ENCODE measurements at places on chromosomes 3 and 15.

DNA sequence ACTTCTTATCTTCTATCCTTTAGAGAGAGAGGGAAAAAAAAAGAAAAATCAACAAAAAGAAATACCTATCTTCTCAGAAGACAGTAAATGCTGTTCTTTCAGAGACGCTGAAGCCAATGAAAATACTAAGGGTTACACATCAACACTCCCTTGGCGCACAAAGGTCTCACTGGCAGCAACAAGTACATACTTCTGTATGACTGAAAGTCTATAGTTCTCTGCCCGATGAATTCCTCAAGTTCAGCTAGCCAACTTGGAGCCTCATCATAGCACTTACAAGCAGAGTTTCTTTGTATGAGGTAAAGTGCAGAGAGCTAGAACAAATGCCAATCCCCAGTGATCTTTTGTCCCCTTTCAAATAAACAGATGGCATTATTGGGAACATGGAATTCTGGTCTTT, 62.7 kb downstream of the CPNE4 start:
- DNase-seq = no peak

DNA sequence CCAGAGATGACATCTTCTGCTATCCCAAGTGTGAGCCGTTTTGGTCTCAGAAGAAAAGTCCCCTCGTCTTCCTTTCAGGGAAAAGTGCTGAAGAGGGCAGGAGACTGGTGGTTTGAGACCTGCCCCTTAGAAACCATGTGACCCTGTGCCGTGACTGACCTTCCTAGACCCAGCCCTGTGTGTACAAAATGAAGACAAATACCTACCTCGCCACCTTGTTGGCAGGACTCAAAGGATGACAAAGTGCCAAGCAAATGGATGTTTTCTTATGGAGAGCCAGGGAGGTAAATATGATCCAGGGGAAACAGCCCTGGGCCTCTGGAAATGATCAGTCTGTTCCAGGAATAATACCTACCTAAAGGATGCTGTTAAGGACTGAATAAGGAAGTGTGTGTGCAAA, 41.3 kb downstream of the FAM174B start:
- no peak for DNase-seq

- no peak for DNase-seq
These were observed 5.2 kb upstream of the OCA2 start for GRCh38 chr15:28104326-28104725.

GRCh38 chr15:88956906-88957305, 43.7 kb upstream of the MFGE8 start:
- DNase-seq = no peak

GRCh38 chr3:128367761-128368160, 98.9 kb downstream of the DNAJB8 start:
- no peak for DNase-seq

GRCh38 chr15:44029003-44029402, 166.1 kb downstream of the FRMD5 start:
- DNase-seq = no peak

GRCh38 chr15:83653639-83654378, at the start of gene ADAMTSL3:
Gene ADAMTSL3, plus strand, starts transcription at chr15:83654123. Its CDS starts 1,639 bp downstream, at chr15:83655762.
- peak; percentile 85 for DNase-seq

DNA sequence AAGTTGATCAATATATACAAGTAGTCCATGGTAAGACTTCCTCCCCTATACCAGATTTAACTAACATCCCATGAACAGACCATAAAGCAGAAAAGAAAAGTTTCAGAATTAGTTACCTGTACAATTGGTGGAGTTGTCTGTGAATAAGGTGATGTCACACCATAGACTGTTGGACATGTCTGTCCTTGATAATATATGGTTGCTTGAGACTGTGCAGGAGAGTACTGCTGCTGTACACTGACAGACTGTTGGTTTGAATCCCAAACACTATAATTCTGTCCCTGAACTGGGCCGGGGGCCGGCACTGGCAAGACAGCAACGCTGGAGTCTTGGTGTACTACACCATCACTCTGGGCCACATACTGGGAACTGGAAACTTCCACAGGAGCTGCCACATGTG, 77.2 kb downstream of the NBEAL2 start:
- DNase-seq = no peak

- no peak for DNase-seq
These were observed 6.0 kb downstream of the DIPK2A start for GRCh38 chr3:143977341-143978262.

DNA sequence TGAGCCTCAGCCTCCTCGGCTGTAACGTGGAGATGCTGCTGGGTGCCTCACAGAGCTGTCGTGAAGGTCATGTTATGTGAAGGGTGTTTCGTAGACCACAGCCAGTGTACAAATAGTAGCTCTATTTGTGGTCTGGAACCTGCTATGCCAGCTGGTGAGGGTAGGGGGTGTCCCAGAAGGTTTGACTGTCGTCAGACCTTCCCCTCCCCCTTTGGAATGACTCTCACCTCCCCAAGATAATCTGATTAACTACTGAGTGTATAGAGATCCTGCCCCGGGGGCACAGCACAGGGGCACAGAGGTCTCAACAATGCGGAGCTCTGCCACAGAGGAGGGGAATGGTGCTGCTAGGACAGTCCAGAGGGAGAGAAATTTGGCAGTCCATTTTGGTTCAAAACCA, 20.5 kb downstream of the FGD5 start:
- DNase-seq = no peak

DNA sequence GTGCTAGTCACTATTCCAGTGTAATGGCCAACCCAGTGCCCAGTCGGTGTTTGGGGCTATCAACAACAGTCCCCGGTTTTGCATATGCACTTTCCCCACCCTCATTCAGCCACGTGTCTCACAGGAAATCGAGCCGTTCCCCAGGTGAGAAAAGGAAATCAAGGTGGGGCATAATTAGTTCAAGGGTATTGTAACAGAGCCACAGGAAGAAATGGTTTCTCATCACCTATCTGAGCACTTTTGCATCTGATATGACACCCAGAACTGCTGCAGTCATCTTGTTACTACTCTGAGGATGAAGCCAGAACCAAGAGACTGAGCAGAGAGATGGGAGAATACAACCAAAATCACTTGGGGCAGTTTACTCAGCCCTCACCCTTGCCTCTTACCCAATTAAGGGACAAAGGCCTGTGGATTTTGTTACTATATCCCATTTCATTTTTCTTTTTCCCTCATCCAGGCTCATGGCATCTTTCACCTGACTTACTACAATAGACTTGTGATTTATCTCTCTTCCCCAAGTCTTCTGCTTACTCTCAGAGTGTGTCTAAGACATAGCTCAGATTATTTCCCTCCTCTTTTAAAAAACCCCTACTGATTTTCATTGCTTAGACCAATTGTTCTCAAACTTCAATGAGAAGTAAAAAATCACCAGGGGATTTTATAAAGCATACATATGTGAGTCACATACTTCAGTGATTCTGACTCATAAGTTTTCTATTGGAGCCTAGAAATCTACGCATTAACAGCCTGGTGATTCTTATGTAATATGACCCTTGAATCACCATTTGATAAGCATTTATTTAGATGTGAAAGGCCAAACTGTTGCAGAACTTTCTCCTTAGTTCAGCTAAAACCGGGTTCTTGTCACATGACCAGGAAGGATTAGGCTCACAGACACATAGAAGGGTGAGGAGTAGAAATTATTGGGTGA, 40.5 kb downstream of the TRAT1 start:
- DNase-seq = no peak

- no peak for DNase-seq
These were observed 301.0 kb upstream of the LYSMD4 start for GRCh38 chr15:100034191-100034590.

DNA sequence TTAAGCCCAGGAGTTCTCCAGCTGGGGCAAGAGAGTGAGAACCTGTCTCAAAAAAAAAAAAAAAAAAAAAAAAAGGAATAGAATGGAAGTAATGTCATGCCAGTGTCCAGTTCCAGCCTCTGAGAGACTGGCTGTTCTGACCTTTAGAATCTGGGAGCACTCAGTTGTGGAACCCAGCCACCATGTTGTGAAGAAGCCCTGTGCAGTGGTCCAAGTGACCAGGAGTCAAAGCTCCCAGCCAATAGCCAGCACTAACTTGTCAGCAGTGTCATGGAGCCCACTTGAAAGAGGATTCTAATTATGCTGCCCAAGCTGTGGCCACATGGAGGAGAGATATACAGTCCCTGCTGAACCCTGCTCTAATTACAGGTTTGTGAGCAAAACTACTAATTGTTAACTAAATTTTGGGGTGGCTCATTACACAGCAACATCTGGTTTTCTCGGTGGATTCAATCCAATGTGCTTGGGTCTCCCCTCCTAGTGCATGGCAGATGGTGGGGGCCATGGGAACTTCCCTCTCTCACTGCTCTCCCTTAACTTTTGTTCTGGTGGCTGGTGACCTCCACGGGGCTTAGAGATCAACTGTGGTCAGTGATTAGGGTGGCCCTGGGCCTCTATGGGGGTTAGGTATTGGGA, 55.5 kb downstream of the CLEC3B start:
- no peak for DNase-seq

- DNase-seq = no peak
These were observed 34.9 kb downstream of the TMEM39A start for GRCh38 chr3:119428538-119428937.

GRCh38 chr3:123090728-123091531, 24.1 kb downstream of the PDIA5 start:
- no peak for DNase-seq

GRCh38 chr15:71232411-71232810, 117.1 kb downstream of the THSD4 start:
- DNase-seq = no peak

GRCh38 chr3:126485956-126486355, 10.3 kb upstream of the ZXDC start:
- DNase-seq = no peak

GRCh38 chr3:39255503-39256325, 24.1 kb downstream of the CX3CR1 start:
- DNase-seq = no peak

DNA sequence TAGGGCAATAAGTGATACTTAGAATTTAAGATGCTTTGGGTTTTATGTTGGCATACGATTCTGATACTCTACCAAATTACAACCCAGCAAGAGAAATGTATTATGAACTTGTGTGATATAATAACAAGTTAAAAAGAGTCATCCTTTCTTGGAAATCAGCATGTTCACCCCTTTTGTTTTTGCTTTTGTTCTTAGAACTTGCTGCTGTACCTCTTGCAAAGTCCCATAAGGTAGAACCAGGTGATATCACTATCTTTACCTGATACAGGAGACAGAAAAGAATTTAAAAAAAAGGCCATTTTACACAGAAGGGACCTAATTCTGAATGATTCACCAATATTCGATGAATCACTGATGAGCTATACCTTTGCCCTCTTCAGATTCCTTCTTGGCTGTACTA, 810.4 kb downstream of the FHIT start:
- DNase-seq = no peak

GRCh38 chr3:186732169-186732766, 15.1 kb downstream of the KNG1 start:
- DNase-seq = no peak

DNA sequence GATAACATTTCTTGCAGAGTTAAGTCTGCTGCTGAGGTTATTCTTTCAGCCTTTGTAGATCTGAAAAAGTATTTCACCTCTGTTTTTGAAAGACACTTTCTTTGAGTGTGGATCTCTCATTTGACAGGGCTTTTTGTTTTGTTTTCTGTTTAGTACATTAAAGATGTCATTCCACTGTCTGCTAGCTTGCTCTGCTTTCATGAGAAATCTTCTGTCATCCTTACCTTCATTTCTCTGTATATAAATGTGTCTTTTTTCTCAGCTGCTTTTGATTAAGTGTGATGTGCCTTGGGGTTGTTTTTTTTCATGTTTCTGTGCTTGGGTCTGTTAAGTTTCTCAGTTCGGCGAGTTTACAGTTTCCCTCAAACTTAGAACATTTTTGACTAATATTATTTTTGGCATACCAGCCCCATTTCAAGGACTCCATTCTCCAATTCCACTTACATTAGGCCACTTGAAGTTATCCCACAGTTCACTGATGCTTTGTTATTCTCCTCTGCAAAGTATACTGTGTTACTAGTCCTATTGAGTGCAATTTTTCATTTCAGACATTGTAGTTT, 43.9 kb upstream of the CA12 start:
- no peak for DNase-seq

DNA sequence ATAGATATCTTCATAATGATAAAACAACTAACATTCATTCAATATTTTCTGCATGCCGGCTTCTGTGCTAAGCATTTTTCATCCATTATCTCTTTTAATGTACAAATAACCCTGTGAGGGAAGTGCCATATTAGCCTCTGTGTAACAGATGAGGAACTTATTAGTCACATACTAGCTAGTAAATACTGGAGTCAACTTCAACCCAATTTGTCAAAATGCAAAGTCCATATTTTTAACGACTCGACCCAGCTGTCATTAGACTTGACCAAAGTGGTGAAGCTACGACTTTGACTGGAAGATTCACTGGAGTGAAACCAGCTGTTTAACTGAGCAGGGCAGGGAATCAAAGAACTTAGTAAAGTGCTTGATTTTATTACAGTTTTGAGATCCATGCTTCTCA, 41.6 kb downstream of the PARP15 start:
- DNase-seq = no peak

GRCh38 chr3:149618151-149619123, 39.4 kb downstream of the WWTR1 start:
- no peak for DNase-seq

DNA sequence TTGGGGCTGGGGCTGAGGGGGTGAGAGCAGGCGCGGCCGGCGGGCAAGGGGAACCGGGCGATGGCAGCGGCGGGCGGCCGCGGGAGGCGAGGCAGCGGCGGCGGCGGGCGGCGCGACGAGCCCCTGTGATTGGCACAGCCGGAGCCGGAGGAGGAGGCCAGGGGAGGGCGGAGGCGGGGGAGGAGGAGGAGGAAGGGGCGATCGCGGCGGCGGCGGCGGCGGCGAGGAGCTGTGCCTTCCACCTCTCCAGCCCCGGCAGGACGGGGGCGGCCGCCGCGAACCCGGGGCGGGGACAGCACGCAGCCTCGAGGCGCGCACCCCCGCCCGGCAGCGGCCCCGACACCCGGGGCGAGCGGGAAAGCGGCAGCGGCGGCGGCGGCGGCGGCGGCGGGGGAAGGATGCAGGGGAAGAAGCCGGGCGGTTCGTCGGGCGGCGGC, at the start of gene SLCO3A1:
TSS of gene SLCO3A1 (plus strand) at position 198 of the 437 bp plus-strand sequence.
- peak; percentile 84 for DNase-seq

DNA sequence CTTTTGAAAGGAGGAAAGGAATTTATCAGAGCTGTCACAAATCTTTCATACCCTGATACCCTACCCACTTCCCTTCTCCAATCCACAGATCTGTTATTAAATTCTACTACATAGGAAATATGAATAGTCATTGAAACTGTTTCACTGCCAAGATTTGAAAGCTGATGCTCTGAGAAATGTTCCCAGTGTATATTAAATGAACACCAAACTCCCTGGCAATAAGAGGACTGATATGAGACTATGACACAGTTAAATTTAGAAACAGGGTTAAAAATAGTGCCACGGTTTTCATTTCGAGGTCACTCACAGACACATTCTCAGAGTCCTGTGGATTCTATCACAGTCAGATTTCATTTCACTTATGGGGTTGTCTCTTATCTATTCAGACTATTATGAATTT, 27.2 kb upstream of the GBE1 start:
- DNase-seq = no peak

- DNase-seq = no peak
These were observed 81.5 kb downstream of the MB21D2 start for GRCh38 chr3:192835818-192836815.
